ENCODE measurements at places on chromosomes 5 and 9. TPM values are rescaled to one million over a fixed set of nuclear protein-coding genes. Genes with fewer than 3 reads are reported as not detected.

The ALG2 gene
- 35.4 TPM for total RNA-seq

The PAIP1 gene
- total RNA-seq, result 64.6 TPM

The ACOT12 gene
- total RNA-seq, result not detected

The IGFBPL1 gene
- total RNA-seq, result not detected

The CSF2 gene
- 0.36 TPM for total RNA-seq

The BTNL9 gene
- 0.27 TPM for total RNA-seq

The POU5F2 gene
- 0.85 TPM for total RNA-seq

The RNF145 gene
- total RNA-seq, result 66.8 TPM

The PCA3 gene
- 0.90 TPM for total RNA-seq

The TMEM215 gene
- total RNA-seq, result not detected

The PSAT1 gene
- total RNA-seq, result 16.4 TPM

The CMYA5 gene
- total RNA-seq, result under 0.01 TPM

The RECK gene
- 24.8 TPM for total RNA-seq

The GABRA1 gene
- not detected for total RNA-seq

The SLC24A2 gene
- total RNA-seq, result not detected

The FOXD4L5 gene
- total RNA-seq, result 0.09 TPM

The ARHGEF37 gene
- 9.4 TPM for total RNA-seq

The NR5A1 gene
- not detected for total RNA-seq

The ANXA2R gene
- total RNA-seq, result 3.1 TPM

The GARIN3 gene
- total RNA-seq, result not detected

The TAF11L5 gene
- not detected for total RNA-seq

The IFNK gene
- total RNA-seq, result not detected

The ANKRD34B gene
- total RNA-seq, result not detected

The CCL27 gene
- not detected for total RNA-seq

The BARX1 gene
- total RNA-seq, result not detected

The ELL2 gene
- 9.3 TPM for total RNA-seq

The GDNF gene
- not detected for total RNA-seq

The DDX31 gene
- 13.2 TPM for total RNA-seq

The IL13 gene
- total RNA-seq, result not detected

The PRDM9 gene
- not detected for total RNA-seq

The PCDHB3 gene
- total RNA-seq, result 0.38 TPM

The C1QTNF2 gene
- total RNA-seq, result 0.09 TPM

The SPINK4 gene
- not detected for total RNA-seq

The ZNF354C gene
- 7.6 TPM for total RNA-seq

The ST6GALNAC4 gene
- 38.7 TPM for total RNA-seq

The TMC1 gene
- 2.1 TPM for total RNA-seq

The SPZ1 gene
- not detected for total RNA-seq

The SPATA24 gene
- total RNA-seq, result 9.5 TPM

The SMIM33 gene
- total RNA-seq, result not detected

The CAPSL gene
- total RNA-seq, result not detected

The DPM2 gene
- total RNA-seq, result 8.1 TPM

The MRPS27 gene
- total RNA-seq, result 64.2 TPM

The SLC6A7 gene
- not detected for total RNA-seq

The FOXI1 gene
- not detected for total RNA-seq

The BHMT2 gene
- total RNA-seq, result 0.09 TPM

The DAB2IP gene
- 18.0 TPM for total RNA-seq

The PCDHGA10 gene
- 3.9 TPM for total RNA-seq

The ANKRD31 gene
- total RNA-seq, result not detected

The FBP2 gene
- total RNA-seq, result not detected

The INSL4 gene
- not detected for total RNA-seq

The SPINK6 gene
- total RNA-seq, result not detected

The LTC4S gene
- 1.1 TPM for total RNA-seq

The KIF27 gene
- total RNA-seq, result 3.0 TPM

The CDH10 gene
- total RNA-seq, result 0.19 TPM

The HTR1A gene
- total RNA-seq, result not detected

The ZDHHC11 gene
- total RNA-seq, result 0.75 TPM

The WNK2 gene
- total RNA-seq, result not detected

The MCIDAS gene
- under 0.01 TPM for total RNA-seq

The HDHD3 gene
- 4.9 TPM for total RNA-seq

The MTX3 gene
- 7.5 TPM for total RNA-seq
